ENCODE measurements at places on chromosomes 3 and 15.

DNA sequence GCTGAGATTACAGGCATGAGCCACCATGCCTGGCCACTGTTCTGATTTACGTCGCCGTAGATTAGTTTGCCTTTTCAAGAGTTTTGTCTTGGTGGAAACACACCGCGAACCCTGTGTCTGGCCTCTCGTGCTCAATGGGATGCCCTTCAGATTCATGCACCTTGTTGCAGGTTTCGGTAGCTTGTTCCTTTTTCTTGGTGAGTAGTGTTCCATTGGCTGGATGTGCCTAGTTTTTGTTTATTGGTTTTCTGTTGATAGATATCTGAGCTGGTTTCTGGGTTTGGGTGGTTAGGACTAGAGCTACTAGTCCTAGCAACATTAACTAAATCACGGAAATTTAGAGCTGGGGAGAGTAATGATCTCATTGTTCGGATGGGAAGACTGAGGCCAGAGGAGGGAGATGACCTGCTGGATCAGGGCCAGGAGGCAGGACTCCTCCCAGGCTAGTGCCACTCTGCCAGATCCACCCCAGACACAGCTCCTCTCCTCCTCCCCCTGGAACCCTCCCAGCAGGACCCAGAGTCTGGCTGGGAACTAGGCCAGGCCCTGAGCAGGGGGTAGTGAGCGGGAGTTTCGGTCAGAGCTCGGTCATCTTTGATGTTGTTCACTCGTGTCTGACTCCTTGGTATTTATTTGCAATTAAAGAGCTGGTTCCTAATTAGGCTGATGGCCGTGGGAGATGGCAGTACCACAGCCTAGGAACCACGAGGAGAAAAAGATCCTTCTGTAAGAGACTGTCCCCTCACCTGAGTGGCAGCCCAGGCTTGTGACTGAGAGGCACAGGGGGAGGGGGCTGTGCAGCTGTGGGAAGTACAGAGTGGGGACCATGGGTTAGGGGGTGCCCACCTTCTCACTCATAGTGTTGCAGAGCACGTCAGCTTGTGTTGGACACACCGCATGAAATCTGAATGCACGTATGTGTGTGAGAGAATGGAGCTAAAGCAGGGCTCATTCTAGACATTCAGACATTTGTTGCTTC, 73.4 kb downstream of the SMAD6 start:
- no peak for DNase-seq

- no peak for DNase-seq
Observed at GRCh38 chr15:70777170-70777926, 14.0 kb upstream of the UACA start.

DNA sequence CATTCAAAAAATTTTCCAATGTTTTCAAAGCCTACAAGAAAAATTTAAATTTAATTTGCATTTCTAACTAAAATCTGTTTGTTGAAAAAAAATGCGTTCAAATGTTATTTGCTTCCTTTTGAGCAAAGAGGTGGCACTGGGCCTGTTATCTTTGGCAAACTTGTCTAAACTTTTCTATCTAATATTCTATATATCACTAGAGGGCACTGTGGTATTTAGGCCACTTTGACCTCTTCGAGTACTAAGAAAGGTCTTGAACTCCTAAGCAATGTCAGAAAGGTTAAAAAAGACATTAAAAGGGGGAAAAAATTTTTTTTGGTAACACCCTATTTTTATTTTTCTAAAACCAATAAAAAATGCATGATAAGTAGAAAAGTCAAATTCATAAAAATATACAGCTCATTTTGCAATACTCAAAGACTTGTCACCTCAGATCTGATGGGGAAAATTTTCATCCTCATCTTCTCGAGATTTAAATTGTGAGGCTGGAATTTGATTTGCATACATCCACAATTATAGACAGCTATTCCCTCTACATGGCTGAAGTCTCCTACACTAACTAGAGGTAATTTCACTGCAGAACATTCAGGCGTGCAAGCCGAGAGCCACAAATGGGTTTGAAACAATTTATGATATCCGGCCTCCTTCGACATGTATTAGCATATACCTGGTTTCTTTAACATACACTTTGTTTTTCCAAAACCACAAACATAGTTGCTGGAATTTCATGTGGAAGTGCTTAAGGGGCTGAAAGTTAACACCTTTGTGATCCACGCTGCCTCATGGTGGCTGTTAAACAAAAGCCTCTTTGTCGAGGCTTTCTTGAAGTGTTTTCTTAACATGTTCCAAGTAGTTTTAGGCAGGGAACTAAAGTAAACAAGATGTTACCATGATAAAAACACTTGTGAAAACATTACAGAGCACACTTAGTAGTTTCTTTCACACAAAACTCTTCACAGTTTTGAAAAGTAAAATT, 576.4 kb downstream of the FOXP1 start:
- DNase-seq = peak; percentile 39

GRCh38 chr3:173430576-173430975, 33.0 kb downstream of the NLGN1 start:
- no peak for DNase-seq

All from myocyte (in vitro differentiated cells).